Fibroblast of mammary gland (primary cell): ENCODE measurements at places on chromosomes 5 and 9.

- no peak for DNase-seq
Observed at GRCh38 chr5:40988746-40989510, 79.6 kb downstream of the C7 start.

DNA sequence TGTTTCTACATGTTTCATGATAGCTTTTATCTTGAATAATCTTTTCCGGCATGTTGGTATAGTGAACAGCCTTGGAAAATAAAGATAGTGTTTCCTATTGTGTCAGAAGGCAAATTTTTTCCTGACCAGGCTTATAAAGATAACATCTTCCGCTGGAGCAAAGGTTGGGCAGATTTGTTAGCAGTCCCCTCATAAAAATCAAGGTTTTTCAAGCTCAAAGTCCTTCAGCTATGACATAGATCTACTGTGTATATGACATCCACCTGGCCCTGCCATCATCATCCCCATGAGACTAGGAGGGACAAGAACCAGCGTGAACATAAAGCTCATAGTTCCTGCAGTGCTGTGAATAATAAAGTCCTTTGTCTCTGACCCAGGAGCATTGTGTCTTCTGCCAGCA lies 30.4 kb upstream of the OTULINL start:
- no peak for DNase-seq

DNA sequence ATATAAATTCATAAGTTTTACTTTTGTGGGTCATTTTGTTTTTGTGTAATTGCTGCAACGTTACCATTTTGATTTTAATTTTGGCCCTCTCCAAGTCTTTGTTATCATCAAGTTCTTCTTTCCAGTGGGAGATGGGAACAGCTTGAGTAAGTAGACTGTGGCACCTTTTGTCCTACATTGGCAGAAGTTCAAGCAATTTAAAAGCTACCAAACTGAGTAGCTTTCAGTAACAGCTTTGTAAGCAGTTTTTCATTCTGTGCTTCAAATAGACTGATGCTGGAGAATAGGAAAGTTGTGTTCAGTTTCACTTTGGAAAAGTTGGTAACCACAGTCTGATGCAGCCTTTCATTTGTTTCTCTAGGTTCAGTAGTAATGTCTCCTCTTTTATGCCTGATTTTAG lies 47.8 kb upstream of the TMED7 start:
- no peak for DNase-seq

DNA sequence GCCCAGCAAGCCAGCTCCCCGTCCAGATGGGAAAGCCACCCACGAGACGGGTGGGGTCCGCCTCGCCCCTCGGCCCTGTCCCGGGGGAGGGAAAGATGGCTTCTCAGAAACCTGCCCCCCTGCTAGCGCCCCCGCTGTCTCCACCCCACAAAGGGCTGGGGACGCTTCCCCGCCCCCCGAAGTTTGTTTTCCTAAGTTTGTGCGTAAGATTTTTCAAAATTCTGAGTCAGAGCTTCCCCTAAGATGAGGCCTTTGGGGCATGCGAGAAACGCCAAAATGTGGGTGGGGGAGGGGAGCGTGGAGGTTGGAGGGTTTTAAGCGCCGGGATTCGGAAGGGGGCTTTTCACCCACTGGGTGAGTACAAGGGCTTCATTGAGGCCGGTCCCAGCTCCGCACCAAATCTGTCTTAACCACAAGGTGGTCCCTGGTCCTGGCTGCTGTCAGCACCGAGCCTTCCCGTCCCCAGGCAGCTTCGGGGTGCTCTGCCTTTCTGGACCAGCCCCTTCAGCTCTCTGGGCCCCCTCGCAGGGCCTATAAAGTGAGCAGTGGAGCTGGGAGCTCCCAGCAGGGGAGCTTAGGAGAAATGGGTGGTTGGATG lies 32.3 kb downstream of the PRRX2 start:
- peak; percentile 92 for DNase-seq

DNA sequence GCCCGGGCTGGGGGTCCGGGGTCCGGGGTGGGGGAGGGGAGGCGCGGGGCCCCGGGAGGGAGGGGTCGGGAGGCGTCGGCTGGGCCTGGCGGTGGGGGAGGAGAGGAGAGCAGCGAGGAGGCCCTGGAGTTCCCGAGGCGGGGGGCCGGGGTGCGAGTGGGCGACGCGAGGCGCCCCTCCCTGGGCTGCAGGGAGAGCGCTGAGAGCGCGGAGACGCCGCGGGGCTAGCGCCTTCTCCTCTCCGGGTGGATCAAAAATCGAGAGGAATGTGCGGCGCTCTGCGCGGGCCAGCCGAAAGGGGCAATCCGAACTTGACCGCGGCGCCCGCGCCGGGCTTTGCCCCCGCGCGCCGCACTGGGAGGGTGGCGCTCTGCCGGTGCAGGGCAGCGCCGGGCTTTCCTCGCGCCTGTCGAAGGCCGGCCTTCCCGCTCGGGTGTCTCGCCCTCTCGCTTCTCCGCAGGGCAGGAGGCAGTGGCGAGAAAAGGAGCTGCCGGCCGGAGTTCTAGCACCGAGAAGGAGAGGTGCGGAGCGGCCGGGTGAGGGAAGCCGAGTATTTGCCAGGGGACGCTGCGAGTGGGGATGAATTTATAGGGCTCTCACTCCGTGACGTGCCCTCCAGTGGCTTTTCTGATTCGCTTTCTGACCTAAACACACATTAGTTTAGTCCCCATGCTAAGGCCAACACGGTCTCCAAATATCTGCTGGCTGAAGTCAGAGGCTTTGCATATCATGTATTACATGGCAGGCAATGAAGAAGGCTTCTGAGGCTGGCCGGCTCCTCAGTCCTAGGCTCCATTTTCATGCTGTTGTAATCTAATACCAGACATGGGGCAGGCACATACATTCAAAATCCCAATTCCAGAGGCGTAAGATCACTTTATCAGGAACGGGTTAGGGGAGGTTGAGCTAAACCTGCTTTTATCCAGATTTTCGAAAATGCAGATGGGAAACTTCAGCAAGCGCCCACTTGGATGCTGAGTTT lies 503 bp upstream of the GDNF start:
- DNase-seq: peak; percentile 53

DNA sequence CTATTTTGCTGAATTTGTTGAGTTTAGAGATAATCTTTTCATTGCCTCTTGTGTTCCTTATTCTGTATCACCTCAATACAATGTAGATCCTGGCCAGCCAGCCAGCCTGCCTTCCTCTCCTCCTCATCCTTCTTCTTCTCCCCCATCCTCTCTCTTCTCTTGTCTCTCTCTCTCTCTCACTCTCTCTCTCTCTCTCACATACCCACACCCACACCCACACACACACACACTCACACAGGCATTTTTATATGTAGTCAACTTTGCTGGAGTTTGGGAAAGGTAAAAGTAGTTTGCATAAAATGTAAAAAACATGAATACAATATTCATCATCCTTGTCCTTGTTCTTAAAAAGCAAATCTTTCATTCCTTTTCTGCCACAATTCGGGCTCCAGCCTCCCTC lies 60.5 kb downstream of the ZFAND5 start:
- DNase-seq: no peak

DNA sequence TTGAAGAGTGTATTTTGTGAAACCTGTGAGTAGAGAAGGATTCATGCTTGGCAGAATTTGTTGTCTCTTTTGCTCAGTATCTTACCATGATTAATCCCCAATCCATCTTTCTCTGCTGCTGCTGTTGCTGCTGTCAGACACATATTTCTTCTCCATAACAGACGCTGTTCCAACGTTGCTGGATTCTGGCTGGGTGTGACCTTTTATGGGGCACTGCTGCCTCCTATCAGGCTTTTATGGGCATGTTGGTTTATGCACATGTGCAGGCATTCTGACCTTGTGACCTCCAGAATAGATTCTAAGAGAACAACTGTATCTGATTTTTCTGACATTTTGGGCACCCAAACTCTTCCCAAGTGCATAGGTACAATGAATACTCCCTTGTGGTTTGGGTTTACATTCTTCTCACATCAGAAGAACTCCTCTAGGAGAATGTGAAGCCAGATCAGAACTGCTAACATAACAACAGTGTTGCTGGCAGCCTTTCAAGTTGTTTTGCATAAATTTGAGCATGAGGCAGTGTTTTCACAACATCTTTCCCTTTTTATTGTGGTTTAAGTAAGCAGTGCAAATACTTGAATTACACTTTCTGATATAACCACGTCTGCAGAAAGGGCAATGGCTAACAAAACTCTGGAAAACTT lies 9.2 kb upstream of the ISL1 start:
- no peak for DNase-seq

DNA sequence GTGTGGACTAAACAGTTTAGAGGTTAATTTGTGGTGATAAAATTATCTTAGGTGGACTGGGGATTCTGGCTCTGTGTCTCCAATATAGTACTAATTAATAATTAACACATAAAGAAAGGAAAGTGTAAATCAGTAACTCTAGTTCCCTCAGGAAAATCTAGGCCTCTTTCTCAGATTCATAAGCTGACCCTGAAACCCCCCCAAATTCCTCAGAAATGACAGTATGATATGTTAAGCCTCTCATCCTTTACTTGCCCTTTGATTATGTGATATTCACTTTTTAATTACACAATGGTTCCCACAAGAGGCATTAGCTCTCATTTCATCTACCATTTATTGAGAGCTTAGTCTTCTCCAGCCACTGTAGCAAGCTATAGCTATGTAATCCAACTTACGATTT lies 636.2 kb upstream of the SEMA6A start:
- DNase-seq: no peak

- no peak for DNase-seq
Observed at GRCh38 chr5:127025467-127025866, 4.9 kb downstream of the MARCHF3 start.

- no peak for DNase-seq
Observed at GRCh38 chr5:169798438-169798837, 161.4 kb downstream of the DOCK2 start.

DNA sequence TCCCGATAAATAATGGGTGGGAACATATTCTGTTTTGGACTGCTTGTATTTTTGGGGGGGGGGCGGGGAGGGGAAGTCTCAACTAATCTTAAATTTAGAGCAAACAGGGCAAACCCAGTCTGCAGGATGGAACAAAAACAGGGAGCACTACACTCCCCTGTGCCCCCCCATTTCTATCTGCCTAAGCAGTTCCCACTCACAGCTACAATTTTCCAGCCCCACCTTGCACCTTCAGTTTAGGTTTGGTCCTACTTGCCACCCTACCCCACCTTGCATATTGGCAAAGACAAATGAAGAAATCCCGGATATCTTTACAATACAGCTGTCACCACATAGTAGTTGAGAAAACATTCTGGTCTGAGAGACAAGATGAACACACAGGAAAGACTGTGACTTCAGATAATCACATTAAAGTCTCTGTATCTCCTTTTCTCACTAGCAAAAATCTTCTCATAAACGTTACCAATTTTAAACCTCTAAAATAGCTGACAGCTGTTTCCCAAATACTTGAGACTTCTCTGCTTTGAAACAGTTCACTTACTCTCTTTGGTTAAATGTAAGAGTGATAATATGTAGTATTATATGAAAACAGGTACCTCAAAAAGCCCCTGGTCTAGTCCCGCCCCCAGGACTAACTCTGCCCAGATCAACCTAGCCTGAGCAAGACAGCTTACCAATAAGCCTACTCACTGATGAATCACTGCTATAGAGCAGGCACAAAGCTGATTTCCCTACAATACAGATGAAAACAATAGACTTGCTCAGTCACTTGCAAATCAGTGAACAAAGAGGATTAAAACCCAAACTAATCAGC lies 5.2 kb upstream of the RAPGEF6 start:
- DNase-seq: peak; percentile 61

GRCh38 chr9:89844075-89844474 lies 239.3 kb downstream of the GADD45G start:
- DNase-seq: no peak

DNA sequence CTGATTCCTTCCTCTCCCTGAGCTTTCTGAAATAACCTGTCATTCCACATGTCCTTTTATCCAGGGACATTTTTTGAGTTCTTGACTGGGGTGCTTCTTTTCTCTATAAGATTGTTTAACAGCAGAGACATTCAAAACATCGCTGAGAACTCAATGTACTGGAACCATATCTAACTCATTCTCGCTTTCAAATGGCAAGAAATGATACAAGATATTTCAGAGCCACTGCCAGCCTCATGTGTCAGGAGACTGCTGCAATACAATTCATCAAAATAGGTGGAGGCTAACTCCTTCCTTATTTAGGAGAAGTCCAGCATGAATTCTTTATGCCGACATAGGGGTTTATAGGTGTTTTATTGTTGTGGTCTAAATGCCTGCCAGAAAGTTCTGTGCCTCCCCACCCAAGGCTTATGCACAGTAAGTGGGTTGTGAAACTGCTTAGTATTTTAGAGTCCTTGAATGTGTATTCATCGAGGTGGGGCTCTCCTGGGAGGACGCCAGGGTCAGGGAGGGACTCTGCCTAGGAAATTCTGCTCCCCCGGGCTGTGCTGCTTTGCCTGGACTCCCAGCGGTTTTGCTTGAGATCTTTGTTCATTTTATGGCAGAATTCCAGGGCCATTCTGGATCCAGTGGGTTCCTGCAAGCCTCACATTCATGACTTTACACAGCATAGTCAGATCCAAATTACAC lies 53.9 kb downstream of the ZNF474 start:
- peak; percentile 86 for DNase-seq

GRCh38 chr9:83061990-83062650 lies 822 bp downstream of the RASEF start:
- peak; percentile 35 for DNase-seq

- DNase-seq: peak; percentile 37
Observed at GRCh38 chr9:104748359-104749031, 1.0 kb downstream of the NIPSNAP3A start.

DNA sequence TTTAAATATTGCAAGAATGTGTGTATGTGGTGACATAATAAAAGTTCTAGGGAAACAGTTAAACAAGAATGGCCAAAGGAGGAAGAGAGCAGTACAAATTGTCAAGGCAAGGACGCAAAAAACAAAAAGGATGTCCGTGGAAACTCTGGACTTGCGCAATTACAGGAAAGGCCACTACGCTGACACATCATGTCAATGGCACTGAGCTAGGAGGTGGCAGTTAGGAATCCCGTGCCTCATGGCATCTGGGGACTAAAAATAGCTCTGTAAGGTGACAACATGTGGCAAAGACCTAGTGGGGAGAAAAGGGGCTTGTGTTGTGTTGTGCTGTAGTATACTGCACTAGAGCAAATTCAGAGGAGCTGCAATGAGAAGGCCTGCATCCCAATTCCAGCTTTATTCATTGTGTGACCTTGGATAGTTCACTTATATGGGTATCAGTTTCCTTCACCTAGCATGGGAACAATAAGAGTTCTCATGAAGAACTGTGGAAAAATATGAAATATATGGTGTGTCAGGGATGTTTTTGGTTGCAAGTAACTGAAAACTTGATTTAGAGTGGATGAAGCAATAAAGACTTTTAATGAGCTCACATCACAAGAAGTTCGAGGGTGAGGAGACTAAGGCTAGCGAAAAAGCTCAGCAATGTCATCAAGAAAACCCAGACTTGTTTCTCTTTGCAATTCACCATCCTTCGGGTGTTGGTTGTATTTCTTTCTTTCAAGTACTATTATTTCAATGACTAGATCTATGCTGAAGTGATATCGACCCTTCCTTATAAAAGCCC lies 124.1 kb upstream of the STC2 start:
- DNase-seq: peak; percentile 54

DNA sequence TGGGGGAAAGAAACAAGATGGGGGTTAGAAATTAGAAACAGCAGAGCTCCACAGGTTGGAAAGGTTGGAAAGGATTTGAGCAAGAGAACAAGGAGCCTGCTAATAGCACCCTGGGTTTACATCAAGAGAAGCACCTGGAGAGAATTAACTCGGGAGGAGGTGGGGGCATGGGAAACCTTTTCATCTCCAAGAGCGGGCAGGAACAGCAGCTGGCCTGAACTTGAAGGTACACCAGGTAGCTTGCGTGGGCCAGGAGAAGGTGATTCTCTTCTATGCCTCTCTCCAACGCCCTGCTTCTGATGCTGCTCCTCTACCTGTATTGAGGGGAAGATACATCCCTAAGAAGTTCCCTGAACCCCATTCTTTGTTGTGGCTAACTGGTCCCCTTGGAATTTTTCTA lies 37.1 kb upstream of the GLRX start:
- DNase-seq: peak; percentile 30

GRCh38 chr5:150158170-150158949 lies 2.7 kb upstream of the PDGFRB start:
- DNase-seq: peak; percentile 72
